ENCODE measurements at places on chromosomes 12 and 14.

- DNase-seq = no peak
Measured at GRCh38 chr14:98345161-98345560, 926.8 kb downstream of the BCL11B start.

GRCh38 chr12:34402899-34403705 lies 380.8 kb downstream of the ALG10 start:
- no peak for DNase-seq

DNA sequence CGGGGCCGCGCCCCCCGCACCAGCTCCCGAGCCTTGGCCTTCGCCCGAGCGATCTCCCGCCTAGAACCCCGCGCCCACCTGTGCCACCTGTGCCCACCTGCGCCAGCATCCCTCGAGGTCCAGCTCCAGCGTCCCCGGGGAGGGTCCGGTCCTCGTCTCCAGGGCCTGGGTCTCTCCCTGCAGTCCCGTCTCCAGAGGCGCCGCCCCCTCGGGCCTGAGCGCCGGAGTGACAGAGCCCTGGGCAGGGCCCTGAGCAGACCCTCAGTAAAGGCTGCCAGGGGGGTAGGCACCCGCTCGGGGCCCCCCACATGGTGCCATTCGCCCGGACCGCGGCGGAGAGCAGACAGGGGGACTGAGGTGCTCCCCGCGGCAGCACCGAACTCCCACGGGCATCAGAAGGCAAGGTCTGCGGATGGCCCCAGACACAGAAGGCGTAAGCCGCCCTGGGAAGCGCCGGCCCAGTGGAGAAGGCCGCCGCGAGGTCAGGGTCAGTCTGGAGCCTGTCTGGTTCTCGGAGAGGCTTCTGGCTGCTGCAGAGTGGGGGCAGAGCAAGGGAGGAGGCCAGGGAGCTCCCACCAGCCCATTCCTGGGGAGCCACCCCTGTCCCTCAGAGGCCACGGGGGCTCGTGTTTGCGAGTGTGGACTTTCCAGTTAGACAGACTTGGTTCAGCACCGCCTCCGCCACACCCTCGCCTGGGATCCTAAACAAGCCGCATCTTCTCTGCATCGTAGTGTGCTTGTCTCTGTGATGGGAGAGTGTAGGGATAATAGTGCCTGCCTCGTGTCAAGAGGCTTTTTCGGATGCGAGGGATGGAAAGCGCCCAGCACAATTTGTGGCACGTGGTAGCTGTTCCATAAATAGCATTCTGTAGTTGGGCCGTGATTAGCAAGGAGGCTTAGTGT lies 1.1 kb upstream of the PPP1R13B start:
- DNase-seq = no peak

- no peak for DNase-seq
Measured at GRCh38 chr12:30795410-30796312, 40.9 kb upstream of the CAPRIN2 start.

- DNase-seq = no peak
Measured at GRCh38 chr14:66322564-66322963, 163.6 kb upstream of the CCDC196 start.

DNA sequence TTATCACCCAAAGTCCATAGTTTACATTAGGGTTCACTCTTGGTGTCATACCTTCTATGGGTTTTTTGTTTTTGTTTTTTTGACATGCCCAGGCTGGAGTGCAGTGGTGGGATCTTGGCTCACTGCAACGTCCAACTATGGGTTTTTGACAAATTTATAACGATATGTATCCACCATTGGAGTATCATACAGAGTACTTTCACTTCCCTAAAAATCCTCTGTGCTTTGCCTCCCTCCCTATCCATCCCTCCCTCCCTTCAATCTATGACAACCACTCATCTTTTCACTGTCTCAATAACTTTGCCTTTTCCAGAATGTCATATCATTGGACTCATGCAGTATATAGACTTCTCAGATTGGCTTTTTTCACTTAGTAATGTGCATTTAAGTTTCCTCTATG lies 139.0 kb upstream of the CCDC198 start:
- DNase-seq = no peak

DNA sequence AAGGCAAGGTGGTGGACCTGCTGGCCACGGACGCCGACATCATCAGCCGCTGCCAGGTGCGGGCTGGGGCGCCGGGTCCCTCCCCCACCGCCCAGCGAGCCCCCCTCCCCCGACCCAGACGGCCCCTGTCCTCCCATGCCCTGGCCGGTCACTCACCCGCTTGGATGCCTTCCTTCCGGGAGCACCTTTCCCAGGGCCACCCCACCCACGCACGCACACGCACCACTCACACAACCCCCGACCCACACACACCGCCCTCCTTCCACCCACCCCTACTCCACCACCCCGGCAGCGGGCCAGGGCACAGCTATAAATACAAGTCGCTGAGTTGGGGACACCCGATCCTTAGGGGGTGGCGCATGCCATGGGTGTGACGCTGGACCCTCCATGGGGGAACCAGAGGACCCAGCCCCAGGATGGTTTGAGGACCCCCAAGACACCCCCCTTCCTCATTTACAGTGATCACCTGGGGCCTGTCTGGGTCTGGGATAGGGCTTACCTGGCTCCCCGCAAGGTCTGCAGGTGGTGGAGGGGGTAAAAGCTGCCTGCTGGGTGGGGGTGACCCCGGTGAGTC lies 465 bp downstream of the ADSS1 start:
- DNase-seq = no peak

DNA sequence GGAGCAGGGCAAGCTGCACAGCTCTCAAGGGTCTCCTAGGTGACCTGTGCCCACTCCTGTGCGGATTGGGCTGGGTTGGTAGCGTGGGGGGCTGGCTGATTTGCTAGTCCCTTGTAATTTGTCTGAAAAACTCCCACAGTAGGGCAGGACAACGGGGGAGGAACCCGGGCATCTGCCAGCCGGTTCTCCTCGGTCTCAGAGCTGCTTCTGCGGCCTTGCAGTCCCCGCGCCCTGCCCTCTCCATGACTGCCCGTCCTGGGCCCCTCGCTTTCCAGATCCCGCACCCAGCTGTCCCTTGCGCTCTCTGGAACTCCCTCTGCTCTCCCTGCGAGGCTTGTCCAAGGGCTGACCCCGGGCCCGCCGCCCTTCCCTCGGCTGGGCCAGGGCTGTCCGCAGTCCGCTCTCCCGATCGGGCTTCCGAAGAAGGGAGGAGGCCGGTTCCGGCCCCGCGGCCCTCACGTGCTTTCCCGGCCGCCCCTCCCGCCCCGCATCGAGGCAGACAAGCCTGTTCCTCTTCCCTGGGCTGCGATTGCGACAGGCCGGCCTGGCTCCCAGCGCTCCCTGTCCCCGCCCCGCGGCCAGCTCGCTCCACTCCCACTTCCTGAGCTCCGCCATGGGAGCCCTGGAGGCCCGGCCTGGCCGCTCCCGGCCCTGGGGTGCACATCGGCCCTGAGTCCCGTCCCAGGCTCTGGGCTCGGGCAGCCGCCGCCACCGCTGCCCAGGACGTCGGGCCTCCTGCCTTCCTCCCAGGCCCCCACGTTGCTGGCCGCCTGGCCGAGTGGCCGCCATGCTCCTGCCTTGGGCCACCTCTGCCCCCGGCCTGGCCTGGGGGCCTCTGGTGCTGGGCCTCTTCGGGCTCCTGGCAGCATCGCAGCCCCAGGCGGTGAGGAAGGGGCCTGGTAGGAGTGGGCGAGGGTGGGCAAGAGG lies at the start of gene LTBR:
LTBR (plus strand) TSS at position 591 of the 927 bp plus-strand sequence; CDS start at position 788, 197 bp downstream.
- no peak for DNase-seq

GRCh38 chr12:45665941-45666340 lies 63.6 kb upstream of the ARID2 start:
- DNase-seq = no peak

- DNase-seq = no peak
Measured at GRCh38 chr14:77062261-77062660, 33.8 kb upstream of the IRF2BPL start.

GRCh38 chr14:31070431-31070830 lies 44.3 kb upstream of the STRN3 start:
- no peak for DNase-seq

DNA sequence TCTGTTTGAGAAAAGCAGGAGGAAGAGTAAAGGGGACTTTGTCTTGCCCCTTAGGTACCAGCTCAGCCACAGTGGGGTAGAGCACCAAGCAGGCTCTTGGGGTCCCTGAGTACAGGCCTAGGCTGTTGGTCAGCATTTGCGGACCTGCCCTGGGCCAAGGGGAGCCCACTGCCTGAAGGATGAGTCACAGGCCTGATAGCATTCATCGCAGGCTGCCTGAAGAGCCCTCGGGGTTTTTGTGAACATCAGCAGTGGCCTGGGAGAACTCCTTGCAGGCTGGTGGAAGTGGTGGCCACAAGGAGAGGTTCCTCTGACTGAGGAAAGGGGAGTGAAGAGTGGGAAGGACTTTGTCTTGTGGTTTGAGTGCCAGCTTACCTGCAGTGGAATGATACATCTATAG lies 25.0 kb upstream of the P2RX7 start:
- no peak for DNase-seq

DNA sequence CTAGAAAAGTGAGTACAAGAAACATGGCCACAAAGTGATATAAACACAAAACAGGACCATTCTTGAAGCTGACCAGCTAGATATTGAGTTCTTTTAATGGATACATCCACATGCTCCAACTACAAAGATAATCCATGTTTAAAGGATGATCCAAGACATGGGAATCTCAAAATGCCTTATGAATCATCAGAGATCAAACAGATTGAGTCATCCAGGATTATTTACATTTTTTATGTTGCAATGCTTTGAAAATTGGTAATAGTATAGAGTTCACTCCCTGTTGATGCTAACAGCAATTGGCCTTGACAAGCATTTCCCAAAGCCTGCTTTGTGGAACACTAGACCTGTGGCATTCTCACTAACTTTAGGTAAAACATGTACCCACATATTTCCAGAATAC lies 293.0 kb upstream of the TBX3 start:
- DNase-seq = no peak

DNA sequence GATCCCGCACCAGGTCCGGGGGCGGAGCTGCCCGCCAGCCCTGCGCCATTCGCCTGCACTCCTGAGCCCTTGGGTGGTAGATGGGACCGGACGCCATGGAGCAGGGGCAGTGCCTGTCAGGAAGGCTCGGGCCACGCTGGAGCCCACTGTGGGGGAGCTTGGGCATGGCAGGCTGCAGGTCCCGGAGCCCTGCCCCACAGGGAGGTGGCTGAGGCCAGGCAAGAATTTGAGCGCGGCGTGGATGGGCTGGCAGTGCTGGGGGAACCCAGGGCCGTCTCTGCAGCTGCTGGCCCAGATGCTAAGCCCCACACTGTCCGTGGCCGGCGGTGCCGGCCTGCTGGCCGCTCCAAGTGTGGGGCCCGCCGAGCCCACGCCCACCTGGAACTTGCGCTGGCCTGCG lies 260.0 kb downstream of the NPAS3 start:
- DNase-seq = no peak

DNA sequence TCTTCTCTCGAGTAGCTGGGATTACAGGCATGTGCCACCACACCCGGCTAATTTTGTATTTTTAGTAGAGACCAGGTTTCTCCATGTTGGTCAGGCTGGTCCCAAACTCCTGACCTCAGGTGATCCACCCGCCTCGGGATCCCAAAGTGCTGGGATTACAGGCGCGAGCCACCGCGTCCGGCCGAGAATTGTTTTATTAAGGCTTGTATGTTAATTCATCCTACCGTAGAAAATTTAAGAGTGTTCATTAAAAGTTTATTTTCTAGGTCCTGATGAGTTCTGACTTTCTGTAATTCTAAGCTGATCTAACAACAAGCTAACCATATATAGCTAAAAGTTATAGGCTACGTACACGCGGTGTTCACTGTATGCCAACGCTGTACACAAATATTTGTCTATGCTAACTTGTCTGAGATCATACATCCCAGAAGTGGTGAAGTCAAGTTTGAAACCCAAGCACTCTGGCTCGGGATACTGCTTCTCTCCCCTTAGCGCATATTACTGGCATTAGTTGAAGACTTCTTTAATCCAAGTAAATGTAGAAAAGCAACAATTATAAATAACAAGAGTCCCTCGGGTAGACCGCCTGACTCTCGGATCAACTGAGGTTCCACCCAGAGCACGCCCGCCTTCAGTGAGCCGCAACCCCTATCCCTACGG lies 570 bp upstream of the MRPS35 start:
- DNase-seq = no peak

DNA sequence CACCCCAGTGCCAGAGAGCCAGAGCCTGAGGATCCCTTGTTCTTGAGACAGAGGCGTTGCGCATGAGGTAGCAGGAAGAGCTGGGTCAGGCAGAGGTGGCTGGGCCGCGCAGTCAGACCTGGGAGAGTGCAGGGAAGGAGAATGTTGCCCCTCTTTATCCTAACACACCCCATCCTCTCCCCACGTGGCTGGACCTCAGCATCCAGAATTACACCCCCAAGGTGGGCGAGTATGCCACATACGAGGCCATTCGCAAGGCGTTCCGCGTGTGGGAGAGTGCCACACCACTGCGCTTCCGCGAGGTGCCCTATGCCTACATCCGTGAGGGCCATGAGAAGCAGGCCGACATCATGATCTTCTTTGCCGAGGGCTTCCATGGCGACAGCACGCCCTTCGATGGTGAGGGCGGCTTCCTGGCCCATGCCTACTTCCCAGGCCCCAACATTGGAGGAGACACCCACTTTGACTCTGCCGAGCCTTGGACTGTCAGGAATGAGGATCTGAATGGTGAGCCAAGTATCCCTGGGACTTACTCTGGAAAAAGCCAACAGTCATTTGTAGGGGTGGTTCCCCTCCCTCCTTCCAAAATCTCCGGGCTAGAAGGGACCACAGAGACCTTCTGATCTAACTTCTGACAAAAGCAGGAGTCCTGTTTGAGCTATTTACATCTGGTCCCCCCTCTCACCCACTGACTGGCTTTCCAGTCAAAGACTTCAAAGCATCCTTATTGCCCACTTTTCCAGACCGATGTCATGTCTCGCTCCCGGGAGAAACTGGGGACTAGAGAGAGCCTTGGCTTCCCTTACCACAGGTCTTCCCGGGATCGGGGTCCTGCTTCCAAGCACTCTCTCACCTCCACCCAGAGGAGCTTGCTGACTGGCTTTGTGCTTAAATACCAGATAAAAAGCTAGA lies 6.1 kb downstream of the MMP14 start:
- DNase-seq = no peak

DNA sequence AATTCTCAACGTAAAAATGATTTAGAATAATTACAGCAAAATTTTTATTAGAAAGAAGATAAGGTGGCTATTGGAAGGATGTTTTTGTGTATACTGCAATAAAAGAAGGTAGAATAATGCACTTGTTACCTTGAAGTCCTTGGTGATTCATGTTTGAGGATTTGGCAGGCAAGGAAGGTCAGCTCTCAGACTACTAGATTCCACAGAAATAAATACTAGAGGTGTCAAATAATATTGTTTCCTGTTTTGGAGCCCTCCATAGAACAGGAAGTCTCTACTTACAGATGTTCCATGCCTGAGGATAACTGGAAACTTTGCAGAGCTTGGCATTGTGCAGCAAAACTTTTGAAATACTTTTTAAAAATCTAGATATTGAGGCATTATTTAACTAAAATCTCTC lies 284.3 kb upstream of the SYT1 start:
- DNase-seq = no peak

GRCh38 chr14:94833633-94834032 lies 63.7 kb upstream of the GSC start:
- no peak for DNase-seq

DNA sequence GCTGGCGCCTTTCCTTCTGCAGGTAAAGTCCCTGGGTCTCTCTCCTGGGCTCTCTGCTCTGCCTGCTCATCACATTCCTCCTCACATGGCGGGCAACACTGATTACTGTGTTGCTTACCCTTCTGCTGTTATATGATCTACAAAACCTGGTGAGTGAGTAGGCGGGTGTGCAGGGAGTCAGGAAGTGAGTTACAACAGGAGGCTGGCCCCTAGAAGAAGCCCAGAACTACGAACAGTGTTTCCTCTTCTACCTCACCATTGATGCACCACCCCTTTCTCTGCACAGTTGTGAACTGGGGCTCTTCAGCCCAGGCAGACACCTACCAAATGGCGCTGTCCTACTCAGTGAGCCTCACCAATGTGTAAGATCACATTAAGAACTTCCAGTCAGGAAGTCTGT lies 4.9 kb upstream of the KLHL33 start:
- DNase-seq = no peak

- DNase-seq = no peak
Measured at GRCh38 chr12:43210485-43211192, 341.4 kb downstream of the ADAMTS20 start.

Data from T-helper 9 cell (primary cell).